ENCODE measurements at places on chromosomes 1 and 21.

DNA sequence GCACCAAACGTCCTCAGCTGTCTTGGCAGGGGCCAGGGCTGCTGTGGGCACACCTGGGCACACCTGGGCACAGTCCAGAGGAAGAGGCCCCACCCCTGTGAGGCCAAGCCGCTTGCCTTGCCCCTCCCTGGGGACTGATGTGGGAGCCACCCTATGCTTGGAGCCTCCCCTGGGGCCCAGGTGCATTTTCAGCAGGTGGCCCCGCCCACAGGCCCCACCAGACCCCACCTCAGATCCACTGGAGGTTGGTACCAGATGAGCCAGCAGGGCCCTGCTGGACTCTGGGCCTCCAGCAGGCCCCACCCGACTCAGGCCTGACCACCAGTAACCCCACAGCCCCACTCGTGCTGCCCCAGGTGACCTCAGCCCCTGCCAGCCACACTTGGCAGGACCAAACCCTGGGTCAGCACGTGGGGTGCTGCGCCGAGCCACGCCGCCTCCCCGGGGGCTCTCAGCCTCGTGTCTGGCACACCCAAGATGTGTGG, 8.8 kb downstream of the SLC19A1 start:
- DNase-seq, result no peak

DNA sequence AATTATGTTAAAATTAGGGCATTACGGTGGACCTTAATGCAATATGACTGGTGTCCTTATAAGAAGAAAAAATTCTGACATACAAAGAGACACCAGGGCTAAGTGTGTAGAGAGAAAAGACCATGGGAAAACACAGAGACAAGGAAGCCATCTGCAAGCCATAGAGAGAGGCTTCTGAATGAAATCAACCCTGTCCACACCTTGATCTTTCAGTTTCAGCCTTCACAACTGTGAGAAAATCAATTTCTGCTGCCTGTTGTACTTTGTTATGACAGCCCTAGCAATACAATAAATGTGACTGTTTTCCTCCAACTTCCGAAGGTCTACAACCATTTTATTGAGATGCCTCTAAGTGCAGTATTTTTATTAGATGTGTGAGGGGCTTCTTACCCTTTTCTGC, 1407.2 kb downstream of the MRPL39 start:
- DNase-seq, result no peak

DNA sequence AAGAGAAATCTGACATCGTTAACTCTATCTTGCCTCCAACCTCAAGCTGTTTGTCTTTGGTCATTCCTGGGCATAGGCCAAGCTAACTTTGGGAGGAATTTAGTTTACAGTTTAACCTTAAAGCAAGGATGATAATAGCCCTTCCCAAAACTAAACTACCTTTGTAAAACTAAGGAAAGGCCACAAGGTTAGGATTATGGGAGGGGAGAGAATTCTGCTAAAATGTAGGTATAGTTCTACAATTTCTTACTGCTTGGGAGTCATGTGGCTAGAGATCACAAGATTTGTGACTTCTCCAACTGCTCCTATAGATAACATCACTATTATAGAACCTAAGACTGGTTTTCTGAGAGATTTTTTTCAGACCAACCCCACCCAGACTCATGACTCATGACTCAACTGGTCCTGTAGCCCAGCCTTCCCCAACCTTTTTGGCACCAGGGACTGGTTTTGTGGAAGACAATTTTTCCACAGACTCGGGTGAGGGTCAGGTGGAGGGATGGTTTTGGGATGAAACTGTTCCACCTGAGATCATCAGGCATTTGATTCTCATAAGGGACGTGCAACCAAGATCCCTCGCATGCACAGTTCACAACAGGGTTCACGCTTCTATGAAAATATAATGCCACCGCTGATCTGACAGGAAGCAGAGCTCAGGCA, 70.7 kb upstream of the MUTYH start:
- no peak for DNase-seq

DNA sequence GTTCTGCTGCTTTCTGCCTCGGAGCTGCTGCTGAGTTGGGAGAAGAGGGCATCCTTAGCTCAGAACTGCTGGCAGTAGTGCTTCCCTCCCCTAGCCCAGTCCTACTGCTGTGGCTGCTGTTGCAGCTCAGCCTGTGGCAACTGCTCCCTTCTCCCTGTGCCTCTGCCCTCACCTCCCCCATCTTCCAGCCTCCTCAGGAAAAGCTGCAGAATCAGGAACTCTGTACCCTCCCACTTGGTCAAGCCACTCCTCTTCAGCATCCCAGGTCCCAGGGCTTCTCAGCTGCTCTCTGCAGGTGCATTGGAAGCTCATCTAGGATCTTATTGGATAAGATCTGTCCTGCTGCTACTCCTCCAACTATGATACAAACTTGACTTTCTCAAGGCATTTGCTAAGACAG, 316.7 kb downstream of the BRINP2 start:
- DNase-seq, result no peak

GRCh38 chr1:23387494-23387893, 17.9 kb upstream of the ZNF436 start:
- no peak for DNase-seq

GRCh38 chr1:54275349-54275748, 75.4 kb downstream of the MRPL37 start:
- no peak for DNase-seq

DNA sequence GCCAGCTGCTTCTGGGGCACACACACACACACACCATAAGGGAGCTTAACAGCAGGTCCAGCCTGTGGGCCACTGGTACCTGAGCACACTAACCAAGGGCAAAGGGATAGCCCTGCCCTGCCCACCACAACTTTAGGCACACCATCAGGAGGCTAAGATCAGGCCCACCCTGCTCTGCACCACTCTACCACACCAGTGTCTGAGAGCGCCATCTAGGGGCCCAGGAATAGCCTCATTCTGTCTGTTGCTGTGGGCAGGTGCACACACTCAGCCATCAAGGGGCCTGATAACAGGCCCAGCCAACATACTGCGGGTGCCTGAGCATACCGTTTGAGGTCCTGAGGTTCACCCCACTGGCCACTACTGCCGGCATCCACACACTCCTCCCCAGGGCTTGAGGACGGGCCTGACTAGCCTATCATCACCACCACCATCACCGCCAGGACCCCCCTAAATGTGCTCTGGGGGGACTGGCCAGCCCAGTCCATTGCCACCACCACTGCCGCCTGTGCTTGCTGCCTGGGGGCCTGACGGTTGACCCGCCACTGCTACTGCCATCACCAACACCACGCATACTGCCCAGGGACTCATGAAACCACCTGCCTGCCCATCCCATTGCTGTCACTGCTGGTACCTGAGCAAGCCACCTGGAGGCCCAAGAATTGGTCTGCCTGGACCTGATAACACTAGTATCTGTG, 31.3 kb downstream of the NSL1 start:
- DNase-seq, result no peak

DNA sequence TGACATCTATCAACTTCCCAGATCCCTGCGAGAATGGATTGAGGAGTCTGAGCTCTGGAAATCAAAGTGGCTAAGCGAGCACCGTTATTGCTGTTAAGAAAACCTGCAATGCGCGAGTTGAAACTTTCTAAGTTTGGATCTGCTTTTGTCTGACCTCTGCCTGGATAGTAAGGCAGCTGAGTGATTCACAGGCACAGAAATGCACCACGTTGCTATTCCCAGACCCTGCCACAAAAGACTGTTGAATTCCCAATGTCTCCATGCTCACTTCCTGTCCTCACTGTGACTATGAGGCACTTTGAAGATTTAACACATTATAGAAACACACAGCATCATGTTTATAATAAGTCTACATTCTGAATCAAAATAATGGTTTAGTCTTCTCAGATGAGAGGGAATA, 27.1 kb upstream of the CNIH3 start:
- DNase-seq, result no peak

DNA sequence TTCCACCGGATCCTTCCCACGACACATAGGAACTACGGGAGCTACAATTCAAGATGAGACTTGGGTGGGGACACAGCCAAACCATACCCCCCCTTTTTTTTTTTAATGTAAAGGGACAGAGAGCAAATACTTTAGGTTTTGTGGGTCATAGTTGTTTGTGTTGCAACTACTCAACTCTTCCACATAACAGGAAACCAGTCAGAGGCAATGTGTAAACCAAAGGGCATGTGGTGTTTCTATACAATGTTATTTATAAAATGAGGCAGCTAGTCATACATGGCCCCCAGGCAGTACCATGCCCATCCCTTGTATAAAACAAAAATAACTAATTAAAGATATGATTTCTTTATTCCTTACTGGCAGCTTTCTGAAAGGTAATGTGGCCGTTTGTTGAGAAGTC, 845.4 kb upstream of the ADAMTS5 start:
- no peak for DNase-seq

DNA sequence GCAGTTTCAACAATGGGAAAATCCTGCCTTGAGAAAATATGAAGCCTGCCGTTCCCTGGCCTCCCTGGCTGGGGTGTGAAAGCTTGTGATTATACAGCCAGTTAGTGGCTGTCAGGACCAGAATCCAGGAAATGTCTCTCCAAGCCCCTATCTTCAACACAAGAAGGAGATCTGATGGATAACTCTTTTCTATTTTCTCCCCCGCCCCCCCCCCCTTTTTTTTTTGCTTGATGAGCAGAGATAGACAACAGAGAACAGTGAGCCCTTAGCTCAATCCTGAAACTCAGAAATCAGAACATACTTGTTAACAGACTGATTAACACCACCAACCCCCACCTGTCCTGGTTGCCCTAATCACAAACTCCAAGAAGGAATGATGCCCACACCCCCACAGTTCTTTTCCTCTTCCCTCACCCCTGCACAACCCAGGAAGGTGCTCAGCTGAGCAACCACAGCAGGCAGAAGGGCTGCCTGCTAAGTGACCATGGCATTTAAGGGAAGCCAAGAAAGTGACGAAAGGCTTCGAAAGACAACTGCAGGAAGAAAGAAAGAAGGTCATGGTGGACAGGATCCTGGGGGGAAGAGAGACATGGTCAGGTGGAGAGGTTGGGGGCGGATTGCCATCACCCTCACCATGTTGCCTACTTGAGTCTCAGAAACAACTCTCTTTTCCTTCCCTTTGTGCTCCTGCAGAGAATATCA, 12.3 kb upstream of the DENND2D start:
- no peak for DNase-seq

DNA sequence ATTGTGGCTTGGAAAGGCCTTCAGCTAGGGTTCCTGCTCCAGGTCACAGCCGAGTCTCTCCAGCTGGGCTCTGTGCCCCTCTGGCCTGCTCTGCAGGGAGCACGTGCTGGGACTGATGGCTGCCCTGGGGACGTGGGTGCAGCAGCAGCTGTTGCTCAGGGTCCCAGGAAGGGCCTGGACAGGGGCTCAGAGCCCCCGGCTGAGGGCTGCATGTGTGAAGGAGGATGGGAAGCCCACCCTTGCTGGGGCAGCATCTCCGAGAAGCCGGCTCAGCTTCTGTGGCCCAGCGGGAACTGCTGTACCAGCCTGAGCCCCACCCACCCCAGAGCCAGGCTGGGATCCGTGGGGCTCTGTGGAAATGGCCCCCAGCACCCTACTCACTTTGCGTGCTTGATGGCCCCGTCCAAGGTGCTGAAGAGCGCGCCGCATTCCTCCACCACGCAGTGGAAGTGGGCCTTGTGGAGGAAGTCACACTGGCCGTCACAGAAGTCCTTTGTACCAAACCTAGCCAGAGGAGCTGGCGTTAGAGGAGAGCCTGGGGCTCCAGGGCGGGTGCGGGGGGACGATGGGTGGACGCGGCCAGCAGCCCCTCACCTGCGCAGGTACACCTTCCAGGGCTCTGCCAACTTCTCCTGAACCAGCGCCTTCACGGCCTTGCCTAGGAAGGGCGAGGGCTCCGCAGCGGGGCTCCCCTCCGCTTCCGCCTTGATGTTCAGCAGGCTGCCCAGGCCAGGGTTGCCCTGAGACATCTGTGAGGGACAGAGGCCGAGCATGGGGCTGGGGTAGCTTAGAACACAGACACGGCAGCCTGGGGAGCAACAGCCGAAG, 147.5 kb downstream of the CASZ1 start:
- DNase-seq, result no peak

- DNase-seq, result peak; percentile 30
Measured at GRCh38 chr1:10692401-10693021, 103.9 kb downstream of the CASZ1 start.

DNA sequence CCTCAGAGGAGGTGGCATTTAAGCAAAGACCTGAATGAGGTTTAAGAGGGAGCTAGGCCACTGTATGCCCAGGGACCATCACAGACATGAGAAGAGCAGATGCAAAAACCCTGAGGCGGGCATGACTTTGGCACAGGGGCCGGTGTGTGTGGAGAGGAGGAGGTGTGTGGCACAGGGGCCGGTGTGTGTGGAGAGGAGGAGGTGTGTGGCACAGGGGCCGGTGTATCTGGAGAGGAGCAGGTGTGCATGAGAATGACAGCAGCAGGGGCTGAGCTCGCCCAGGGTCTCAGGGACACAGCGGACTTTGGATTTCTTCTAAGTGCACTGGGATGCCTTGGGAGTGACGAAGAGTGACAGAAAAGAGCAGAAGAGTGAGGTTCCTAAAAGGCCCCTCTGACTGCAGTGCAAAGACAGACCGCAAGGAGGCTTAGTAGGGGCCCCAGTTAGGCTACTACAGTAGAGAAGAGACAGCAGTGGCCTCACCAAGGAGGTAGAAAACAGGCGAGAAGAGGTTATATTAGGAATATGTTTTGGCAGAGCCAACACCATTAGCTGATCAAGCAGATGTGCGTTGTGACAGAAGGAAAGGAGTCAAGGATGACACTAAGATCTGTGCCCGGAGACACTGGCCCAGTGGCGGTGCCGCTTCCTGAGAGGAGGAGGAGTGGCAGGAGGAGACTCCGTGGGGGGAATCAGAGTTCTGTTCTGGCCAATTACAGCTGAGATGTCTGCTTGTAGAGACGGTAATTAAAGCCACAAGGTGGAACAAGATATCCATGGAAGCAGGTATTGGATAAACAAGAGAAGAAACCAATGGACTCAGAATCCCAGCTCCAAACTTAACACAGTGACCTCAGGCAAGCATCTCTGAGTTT, 18.4 kb downstream of the ZBTB17 start:
- no peak for DNase-seq

DNA sequence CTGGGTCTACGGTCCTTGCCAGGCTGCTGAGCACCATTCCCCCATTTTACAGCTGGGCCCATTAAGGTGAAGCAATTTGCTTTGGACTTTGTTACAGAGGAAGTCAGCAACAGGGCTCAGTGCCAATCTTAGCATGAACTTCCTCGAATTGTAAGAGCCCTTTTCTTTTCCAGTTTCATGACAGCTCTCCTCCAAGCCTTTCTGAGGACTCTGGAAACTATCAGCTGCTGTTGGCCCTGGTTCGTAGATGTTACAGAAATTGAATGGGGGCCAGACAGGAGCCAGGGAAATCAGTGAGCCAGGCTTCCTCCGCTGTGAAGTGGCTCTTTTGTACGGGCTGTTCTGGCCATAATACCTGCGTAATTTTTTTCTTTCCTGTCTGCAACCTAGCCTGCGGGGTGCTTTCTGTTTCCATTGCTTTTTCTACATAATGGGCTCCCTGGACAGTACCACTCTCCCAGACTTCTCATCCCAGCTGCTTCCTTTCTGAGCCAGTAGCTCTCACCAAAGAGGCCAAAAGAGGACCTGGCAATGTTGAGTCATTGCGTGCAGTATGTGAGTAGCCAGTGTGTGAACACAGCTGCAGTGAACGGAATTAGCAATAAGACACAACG, 386.3 kb downstream of the DISC1 start:
- no peak for DNase-seq

- DNase-seq, result no peak
Measured at GRCh38 chr1:12518931-12519692, 98.9 kb downstream of the DHRS3 start.

- no peak for DNase-seq
Measured at GRCh38 chr1:109091078-109091838, 694 bp downstream of the TMEM167B start.

GRCh38 chr1:85413169-85413568, 51.8 kb downstream of the DDAH1 start:
- DNase-seq, result no peak

GRCh38 chr1:212920896-212921295, 29.4 kb upstream of the VASH2 start:
- DNase-seq, result no peak
